Mononuclear cell (primary cell): ENCODE measurements at places on chromosomes 7 and 10. TPM values are rescaled to one million over a fixed set of nuclear protein-coding genes. Genes with fewer than 3 reads are reported as not detected.

TSPAN12 gene
- not detected for total RNA-seq

C7orf33 gene
- not detected for total RNA-seq

NCF1 gene
- total RNA-seq: 23.0 TPM

FGL2 gene
- total RNA-seq: 37.4 TPM

FKBP6 gene
- total RNA-seq: not detected

MKX gene
- total RNA-seq: not detected

TAS2R40 gene
- not detected for total RNA-seq

ARHGEF5 gene
- total RNA-seq: 5.1 TPM

OPN1SW gene
- not detected for total RNA-seq

HMX2 gene
- total RNA-seq: not detected

NEBL gene
- 0.10 TPM for total RNA-seq

AMPH gene
- total RNA-seq: 0.10 TPM

GTF2IRD1 gene
- 0.21 TPM for total RNA-seq

ABCC2 gene
- total RNA-seq: 2.2 TPM

GPR37 gene
- total RNA-seq: 0.10 TPM

FBXL13 gene
- total RNA-seq: 1.9 TPM

CLRN3 gene
- total RNA-seq: not detected

EPO gene
- not detected for total RNA-seq

ALOX5 gene
- 88.9 TPM for total RNA-seq

ABCB1 gene
- total RNA-seq: 12.3 TPM

ELN gene
- not detected for total RNA-seq

HOXA13 gene
- under 0.01 TPM for total RNA-seq

POLR2J2 gene
- 7.9 TPM for total RNA-seq

SPAM1 gene
- not detected for total RNA-seq

CCDC146 gene
- total RNA-seq: 11.2 TPM
